ENCODE measurements at places on chromosomes 7 and 10.

GRCh38 chr10:77666821-77667220 lies 29.2 kb upstream of the KCNMA1 start:
- peak; percentile 50 for DNase-seq

DNA sequence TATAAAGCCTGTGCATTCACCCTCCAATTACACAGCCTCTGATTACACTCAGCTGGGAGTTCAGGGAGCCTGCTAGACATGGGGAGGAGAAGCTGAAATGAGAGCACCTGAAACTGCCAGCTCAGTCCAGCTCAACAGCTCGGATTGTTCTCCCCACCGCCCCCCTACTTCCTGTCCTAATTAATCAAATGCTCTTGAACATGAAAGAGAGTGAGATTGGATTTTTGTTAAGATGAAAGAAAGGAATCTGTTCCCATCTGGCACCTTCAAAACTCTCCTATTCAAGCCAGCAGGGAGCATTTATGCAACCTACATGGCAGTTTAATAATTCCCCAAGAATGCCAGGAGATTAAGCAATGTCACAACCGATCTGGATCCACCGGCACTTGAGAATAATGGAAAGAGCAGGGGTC lies 98.0 kb downstream of the NPSR1 start:
- no peak for DNase-seq

DNA sequence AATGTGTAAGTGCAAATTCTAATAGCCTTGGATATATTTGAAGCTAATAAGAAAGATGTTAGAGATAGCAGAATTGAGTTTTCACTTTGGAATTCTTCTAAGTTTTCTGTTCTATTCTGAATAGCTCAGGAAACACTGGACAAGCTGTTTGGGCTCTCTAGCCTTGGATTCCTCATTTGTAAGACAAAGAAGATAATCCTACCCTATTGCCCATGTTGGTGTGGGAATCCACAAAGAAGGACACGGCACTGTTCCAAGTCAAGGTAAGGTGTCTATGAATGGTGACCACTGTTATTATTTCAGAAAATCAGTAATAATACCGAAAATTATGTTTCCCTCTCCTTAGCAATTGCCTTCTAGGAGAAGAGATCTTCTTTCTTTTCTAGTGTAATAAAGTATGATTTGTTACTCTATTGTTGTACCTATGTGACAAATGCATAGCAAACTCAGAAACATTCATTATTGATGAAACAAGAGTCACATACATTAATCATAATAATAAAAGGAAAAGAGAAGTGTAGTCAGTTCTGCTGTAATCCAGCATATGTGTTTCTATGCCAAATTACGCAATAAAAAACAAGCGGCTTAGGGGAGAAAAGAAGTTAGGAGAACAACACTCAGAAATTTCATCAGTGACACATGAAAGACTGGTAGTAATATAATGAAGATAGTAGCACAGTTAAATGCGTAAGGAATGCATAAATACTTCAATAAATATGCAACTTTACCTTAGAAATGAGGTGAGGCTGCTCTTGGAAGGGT lies 1012.3 kb upstream of the PHF14 start:
- no peak for DNase-seq

DNA sequence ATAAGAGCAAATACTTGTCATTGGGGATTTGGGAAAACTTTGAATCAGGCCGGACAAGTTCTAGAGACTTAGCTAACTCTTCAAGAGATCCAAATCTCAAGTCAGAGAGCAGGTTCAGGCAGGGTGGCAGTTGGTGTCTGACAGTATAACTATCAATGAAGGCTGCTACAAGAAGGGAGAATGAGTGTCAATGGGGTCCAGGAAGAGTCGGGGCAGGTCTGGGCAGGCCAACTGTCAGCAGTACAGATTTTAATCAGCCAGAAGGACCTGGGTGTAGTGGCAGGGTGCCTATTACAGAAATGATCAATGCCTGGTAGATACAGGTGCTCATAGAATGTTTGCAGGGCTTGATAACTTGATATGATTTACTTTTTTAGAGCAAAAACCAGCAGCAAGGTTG lies 751.1 kb downstream of the GRM8 start:
- DNase-seq: no peak

GRCh38 chr7:94423863-94424735 lies 29.4 kb downstream of the COL1A2 start:
- DNase-seq: peak; percentile 73

- DNase-seq: no peak
These were observed 118.1 kb downstream of the ARL4A start for GRCh38 chr7:12805518-12805928.
